ENCODE measurements at places on chromosomes 1 and 21. TPM values are rescaled to one million over a fixed set of nuclear protein-coding genes. Genes with fewer than 3 reads are reported as not detected.

PPCS gene
- 36.2 TPM for total RNA-seq

CADM3 gene
- total RNA-seq, result not detected

LCE3E gene
- not detected for total RNA-seq

CLCA4 gene
- not detected for total RNA-seq

RORC gene
- total RNA-seq, result 2.7 TPM

PLA2G2F gene
- not detected for total RNA-seq

TLR5 gene
- 0.44 TPM for total RNA-seq

CRYBG2 gene
- 7.6 TPM for total RNA-seq

CACNA1E gene
- total RNA-seq, result 0.08 TPM

GRCh38 chr1:9719978-9720722, 68.6 kb downstream of the PIK3CD start:
- H3K4me1 ChIP-seq, result peaks cover 79% of the 10 kb centered on the region
- peak overlapping the region; percentile 96 for H3K27ac ChIP-seq

DNA sequence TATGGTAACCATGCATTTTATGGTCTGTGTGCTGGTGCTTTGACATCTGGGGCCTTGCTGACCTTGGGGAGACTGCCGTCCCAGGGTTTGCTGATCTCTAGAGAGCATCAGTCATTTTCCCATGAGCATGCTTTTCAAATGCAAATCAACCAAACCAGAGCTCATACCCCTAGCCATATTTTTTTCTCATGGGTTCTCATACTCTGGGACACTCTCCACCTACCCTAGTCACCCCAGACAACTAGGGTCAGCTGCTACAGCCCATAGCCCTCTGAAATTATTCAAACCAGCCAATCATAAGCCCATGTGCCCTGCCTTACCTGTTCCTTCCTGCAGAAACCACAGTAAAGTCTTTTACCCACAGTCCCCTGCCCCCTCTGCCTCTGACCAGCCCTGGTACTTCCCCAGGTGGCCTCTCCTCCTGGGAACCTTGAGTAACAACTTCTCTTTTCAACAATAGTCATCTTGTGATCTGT, 132.0 kb downstream of the MAP3K21 start:
- DNase-seq, result no peak
- H3K27ac ChIP-seq, result no peak overlapping the region
- no peak overlapping the region for H3K4me3 ChIP-seq
- H3K27me3 ChIP-seq, result no peaks in the 10 kb centered on the region
- H3K4me1 ChIP-seq, result peaks cover 5% of the 10 kb centered on the region
- H3K36me3 ChIP-seq, result no peaks in the 10 kb centered on the region

DNA sequence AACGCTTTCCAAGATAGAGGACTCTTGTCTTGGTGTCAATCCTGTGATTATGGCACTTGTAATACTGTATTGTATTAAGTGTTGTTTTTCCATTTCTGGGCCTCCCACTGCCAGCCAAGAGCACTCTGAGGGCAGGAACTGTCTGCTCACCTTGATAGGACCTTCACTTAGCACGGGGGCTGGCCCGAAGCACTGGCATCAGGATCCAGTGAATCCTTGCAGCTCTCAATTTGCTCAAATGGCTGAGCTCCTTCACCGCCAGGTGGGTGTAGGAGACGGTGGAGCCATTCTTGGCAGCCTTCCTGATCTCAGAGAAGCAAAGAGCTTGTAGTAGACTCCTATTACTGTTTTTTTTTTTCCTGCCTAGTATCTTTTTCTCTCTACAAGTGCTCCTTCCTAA, 17.7 kb downstream of the MECR start:
- H3K4me3 ChIP-seq, result no peak overlapping the region
- no peaks in the 10 kb centered on the region for H3K4me1 ChIP-seq
- H3K36me3 ChIP-seq, result peaks cover 22% of the 10 kb centered on the region
- H3K27ac ChIP-seq, result peak overlapping the region; percentile 27
- no peaks in the 10 kb centered on the region for H3K27me3 ChIP-seq

- peaks cover 4% of the 10 kb centered on the region for H3K36me3 ChIP-seq
- no peaks in the 10 kb centered on the region for H3K27me3 ChIP-seq
- H3K4me1 ChIP-seq, result no peaks in the 10 kb centered on the region
Observed at GRCh38 chr1:176058686-176059085, 148.4 kb downstream of the COP1 start.

GRCh38 chr1:67753776-67754525, 69.0 kb downstream of the GADD45A start:
- H3K36me3 ChIP-seq, result no peaks in the 10 kb centered on the region
- no peak overlapping the region for H3K4me3 ChIP-seq
- no peak overlapping the region for H3K27ac ChIP-seq
- no peak for DNase-seq

GRCh38 chr1:87428883-87429282, 100.2 kb downstream of the LMO4 start:
- no peaks in the 10 kb centered on the region for H3K4me1 ChIP-seq
- no peaks in the 10 kb centered on the region for H3K36me3 ChIP-seq
- H3K4me3 ChIP-seq, result no peak overlapping the region
- H3K27me3 ChIP-seq, result peaks cover 4% of the 10 kb centered on the region

DNA sequence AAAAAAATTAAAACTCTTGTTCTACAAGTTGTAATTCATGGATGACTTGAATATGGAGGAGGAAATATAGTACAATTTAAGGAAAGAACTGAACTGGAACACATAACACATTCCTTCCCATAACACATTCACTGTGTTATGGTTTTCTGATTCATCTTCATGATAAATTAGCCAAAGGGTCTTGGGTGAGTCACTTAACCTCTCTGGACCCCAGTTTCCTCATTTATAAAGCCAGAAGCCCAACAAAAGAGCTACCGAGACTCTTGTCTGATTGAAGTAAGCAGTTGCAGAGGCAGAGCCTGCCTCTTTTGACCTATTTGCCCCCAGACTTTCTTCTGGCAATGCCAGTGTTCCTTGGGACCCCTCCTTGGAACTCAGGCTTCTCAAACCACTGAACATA, 161.9 kb upstream of the KCTD3 start:
- H3K36me3 ChIP-seq, result no peaks in the 10 kb centered on the region
- H3K27me3 ChIP-seq, result no peaks in the 10 kb centered on the region
- no peak for DNase-seq
- H3K27ac ChIP-seq, result no peak overlapping the region

DNA sequence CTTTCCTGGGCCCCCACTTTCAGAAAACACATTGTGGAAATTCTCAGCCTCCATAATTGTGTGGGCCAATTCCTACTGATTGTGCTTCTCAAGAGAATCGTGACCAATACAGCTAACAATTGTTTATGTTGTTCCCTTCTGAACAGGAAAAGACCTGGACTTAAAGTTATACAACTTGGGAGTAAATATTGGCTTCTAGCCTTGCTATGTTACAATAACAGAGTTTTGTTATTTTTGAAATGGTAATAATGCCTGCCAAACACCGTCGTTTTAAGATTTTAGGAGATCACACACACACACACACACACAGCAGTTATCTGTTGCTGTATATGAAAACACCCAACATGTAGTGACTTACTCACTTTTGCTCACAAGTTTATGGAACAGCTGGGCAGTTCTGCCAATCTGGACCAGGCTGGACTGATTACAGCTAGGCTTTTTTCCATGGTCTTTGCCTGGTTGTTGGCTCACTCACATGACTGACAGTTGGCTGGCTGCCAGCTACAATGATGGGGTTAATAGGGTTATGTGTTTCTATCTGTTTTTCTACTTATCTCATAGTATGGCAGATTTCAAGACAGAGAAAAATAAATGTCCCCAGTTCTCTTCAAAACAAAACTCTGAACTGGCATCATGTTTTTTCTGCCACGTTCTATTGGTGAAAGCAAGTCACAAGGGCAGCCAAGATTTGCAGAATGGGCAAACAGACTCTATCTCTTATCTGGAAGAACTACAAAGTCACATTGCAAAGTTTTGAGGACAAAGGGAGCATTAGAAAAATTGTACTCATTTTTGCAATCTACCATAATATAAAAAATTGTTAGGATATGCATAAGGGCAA, 447.5 kb downstream of the NEGR1 start:
- H3K27me3 ChIP-seq, result no peaks in the 10 kb centered on the region
- no peak for DNase-seq
- no peak overlapping the region for H3K4me3 ChIP-seq
- no peaks in the 10 kb centered on the region for H3K36me3 ChIP-seq
- H3K4me1 ChIP-seq, result no peaks in the 10 kb centered on the region

DNA sequence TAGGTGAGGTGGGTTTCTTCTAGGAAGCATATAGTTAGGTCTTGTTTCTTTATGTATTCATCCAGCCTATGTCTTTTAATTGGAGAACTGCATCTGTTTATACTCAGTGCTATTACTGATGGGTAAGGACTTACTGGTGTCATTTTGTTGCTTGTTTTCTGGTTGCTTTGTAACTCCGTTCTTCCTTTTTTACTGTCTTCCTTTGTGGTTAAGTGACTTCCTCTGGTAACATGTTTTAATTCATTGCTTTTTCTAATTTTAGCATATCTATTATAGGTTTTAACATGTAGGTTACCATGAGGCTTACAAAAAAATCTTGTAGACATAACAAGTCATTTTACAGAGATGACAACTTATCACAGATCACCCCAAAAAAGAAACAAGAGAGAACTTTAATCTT, 160.8 kb downstream of the VAV3 start:
- peak overlapping the region; percentile 79 for H3K27ac ChIP-seq
- peak overlapping the region; percentile 59 for H3K4me3 ChIP-seq
- DNase-seq, result no peak
- H3K27me3 ChIP-seq, result no peaks in the 10 kb centered on the region
- peaks cover 35% of the 10 kb centered on the region for H3K4me1 ChIP-seq
- peaks cover 29% of the 10 kb centered on the region for H3K36me3 ChIP-seq

DNA sequence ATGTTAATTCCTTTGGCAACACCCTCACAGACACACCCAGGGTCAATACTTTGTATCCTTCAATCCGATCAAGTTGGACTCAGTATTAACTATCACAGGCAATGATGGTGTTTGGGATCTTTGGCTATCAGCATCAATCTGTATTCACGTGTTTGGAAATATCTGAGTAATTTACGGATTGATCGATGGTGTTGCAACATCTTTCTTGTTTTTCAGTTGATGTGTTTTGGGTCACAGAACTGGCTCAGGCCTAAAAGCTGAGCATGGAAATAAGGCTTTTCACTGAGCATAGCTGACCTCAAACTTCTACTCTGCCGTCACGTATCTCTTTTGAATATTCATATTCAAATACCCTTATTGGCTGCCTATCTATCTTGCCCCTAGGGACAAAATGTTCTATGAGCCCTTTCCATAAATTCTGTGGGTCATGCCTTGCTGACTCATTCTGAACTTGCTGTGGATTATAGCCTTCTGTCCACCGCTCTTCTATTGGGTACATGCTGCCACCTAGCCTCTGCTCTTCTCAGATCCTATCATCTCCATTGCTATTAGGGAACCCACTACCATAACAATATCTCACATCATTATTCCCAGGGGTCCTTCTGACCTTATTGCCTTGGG, 156.0 kb downstream of the PDE4B start:
- H3K4me3 ChIP-seq, result no peak overlapping the region
- peaks cover 9% of the 10 kb centered on the region for H3K27me3 ChIP-seq
- no peaks in the 10 kb centered on the region for H3K4me1 ChIP-seq
- H3K27ac ChIP-seq, result no peak overlapping the region
- no peak for DNase-seq

DNA sequence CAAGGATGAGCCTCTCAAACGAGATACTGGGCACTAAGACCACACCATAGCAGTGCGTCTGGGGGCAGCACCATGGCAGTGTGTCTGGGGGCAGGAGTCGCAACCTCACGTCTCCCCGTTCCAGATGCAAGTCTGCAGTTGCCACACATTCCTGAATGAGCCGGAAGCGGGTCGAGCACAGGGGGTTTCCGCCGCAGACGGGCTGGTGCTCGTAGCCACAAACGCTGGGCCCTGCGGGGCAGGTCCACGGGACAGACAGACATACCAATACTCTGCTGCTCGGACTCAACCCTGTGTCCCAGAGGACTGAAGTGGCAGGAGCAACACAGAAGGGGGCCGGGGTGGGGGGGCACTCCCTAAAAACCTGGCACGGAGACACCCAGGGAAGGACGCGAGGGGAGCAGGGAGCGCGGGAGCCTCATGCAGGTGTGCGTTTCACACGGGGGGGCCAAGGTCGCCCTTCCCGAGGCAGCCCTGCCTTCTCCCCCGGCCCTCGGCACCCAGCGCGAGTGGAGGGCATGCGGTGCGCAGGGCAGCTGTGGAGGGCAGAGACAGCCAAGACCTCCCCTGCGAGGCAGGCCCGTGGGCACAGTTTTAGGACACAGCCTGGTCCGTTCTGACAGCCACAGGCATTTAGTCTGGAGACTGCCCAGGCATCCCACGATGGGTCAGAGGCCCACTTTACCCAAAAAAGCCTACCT, 24.5 kb downstream of the PTTG1IP start:
- no peak overlapping the region for H3K4me3 ChIP-seq
- peaks cover 34% of the 10 kb centered on the region for H3K4me1 ChIP-seq
- no peak overlapping the region for H3K27ac ChIP-seq
- H3K36me3 ChIP-seq, result peaks cover 39% of the 10 kb centered on the region
- H3K27me3 ChIP-seq, result no peaks in the 10 kb centered on the region
- DNase-seq, result no peak

GRCh38 chr21:21921410-21922232, 923.4 kb downstream of the NCAM2 start:
- H3K4me1 ChIP-seq, result no peaks in the 10 kb centered on the region
- no peak overlapping the region for H3K27ac ChIP-seq
- H3K4me3 ChIP-seq, result no peak overlapping the region
- H3K27me3 ChIP-seq, result no peaks in the 10 kb centered on the region
- no peak for DNase-seq
- no peaks in the 10 kb centered on the region for H3K36me3 ChIP-seq

- H3K27ac ChIP-seq, result no peak overlapping the region
- H3K4me1 ChIP-seq, result peaks cover 36% of the 10 kb centered on the region
- H3K36me3 ChIP-seq, result peaks cover 6% of the 10 kb centered on the region
- no peak overlapping the region for H3K4me3 ChIP-seq
- no peaks in the 10 kb centered on the region for H3K27me3 ChIP-seq
Observed at GRCh38 chr1:66436378-66437135, 97.4 kb upstream of the SGIP1 start.

- peaks cover 5% of the 10 kb centered on the region for H3K27me3 ChIP-seq
- no peak for DNase-seq
- no peak overlapping the region for H3K4me3 ChIP-seq
- no peak overlapping the region for H3K27ac ChIP-seq
Observed at GRCh38 chr1:182351790-182352364, 39.7 kb downstream of the GLUL start.

GRCh38 chr21:42468491-42469131, 27.4 kb downstream of the RSPH1 start:
- peaks cover 36% of the 10 kb centered on the region for H3K4me1 ChIP-seq
- H3K27ac ChIP-seq, result no peak overlapping the region
- no peak overlapping the region for H3K4me3 ChIP-seq
- DNase-seq, result no peak
- peaks cover 4% of the 10 kb centered on the region for H3K27me3 ChIP-seq

- H3K36me3 ChIP-seq, result no peaks in the 10 kb centered on the region
- H3K4me1 ChIP-seq, result no peaks in the 10 kb centered on the region
- DNase-seq, result no peak
- H3K27ac ChIP-seq, result no peak overlapping the region
- peaks cover 5% of the 10 kb centered on the region for H3K27me3 ChIP-seq
Observed at GRCh38 chr1:87560601-87561360, 232.1 kb downstream of the LMO4 start.

DNA sequence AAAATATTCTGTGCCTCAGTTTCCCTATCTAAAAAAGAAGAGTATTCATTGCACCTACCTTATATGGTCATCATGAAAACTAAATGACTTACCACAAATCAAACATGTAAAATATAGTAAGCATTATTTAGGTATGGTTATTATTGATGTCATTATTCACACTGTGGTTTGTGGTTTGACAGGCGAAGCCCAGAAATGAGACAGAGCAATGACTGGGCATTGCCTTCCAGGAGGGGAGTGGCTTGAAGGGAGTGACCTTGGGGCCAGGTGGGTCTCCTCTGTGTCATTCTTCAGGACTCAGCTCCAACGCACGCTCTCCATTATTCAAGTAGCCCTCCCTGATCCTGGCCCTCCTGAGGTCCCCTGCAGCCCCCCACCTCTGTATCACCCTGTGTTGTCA, 133.7 kb downstream of the DMRTA2 start:
- H3K4me3 ChIP-seq, result no peak overlapping the region
- no peaks in the 10 kb centered on the region for H3K27me3 ChIP-seq
- DNase-seq, result no peak
